ENCODE measurements at places on chromosomes 1 and 21. TPM values are rescaled to one million over a fixed set of nuclear protein-coding genes. Genes with fewer than 3 reads are reported as not detected.

IVL gene
- polyA plus RNA-seq: not detected

TPTE gene
- not detected for polyA plus RNA-seq

FAM151A gene
- 0.34 TPM for polyA plus RNA-seq

FMO3 gene
- 0.19 TPM for polyA plus RNA-seq

C4BPB gene
- polyA plus RNA-seq: 0.18 TPM

OR2T35 gene
- not detected for polyA plus RNA-seq

CELA3B gene
- not detected for polyA plus RNA-seq

MAGOH gene
- 41.6 TPM for polyA plus RNA-seq

- DNase-seq: no peak
Measured at GRCh38 chr1:193868425-193868824, 682.0 kb upstream of the B3GALT2 start.

- DNase-seq: no peak
Measured at GRCh38 chr1:58735586-58735985, 35.7 kb upstream of the MYSM1 start.

GRCh38 chr1:232329103-232329813 lies 300.7 kb downstream of the SIPA1L2 start:
- DNase-seq: no peak

GRCh38 chr1:29758781-29759499 lies 522.6 kb downstream of the PTPRU start:
- DNase-seq: no peak

- DNase-seq: no peak
Measured at GRCh38 chr1:154951901-154952657, 3.8 kb downstream of the PBXIP1 start.

GRCh38 chr21:44854391-44854663 lies 19.2 kb downstream of the PTTG1IP start:
- DNase-seq: no peak

- DNase-seq: peak; percentile 17
Measured at GRCh38 chr1:22105611-22106207, 37.2 kb downstream of the WNT4 start.

- DNase-seq: no peak
Measured at GRCh38 chr1:213876531-213876930, 111.2 kb upstream of the PROX1 start.

DNA sequence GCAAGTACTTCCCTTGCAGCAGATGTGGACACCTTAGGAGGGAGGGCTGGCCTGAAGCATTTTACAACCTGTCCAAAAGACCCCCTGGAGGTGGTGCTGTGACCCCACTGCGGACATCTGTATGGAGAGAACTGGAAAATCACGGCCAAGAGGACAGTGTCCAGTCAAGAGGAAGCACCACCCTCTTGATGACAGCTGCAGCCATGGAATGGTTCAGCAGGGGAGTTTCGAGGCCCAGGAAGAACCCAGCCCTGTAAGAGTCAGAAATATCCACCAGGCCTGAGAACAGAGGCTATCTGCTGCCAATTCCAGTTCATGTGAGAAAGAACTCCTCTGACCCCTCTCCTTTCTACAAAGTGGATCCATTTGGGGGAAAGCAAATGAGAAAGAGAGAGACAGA lies 126.8 kb downstream of the PLXNA2 start:
- DNase-seq: no peak

DNA sequence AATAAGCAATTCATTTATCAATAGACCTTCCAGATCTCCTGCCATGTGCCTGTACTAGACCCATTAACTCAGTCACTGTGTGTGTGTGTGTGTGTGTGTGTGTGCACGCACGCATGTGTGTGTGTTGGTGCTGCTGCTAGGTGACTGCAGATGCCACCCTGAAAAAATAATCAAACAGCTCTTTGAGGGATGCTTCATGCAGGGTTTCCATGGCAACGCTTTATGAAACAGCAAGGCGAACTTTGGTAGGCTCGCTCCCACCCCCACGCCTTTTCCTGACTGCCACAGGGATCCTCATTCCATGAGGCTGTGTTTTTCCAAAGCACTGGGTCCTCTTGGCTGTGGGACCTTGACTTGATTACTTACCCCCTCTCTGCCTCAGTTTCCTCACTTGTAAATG lies 94.0 kb downstream of the HMGB4 start:
- no peak for DNase-seq

GRCh38 chr1:222329493-222330045 lies 218.3 kb downstream of the HHIPL2 start:
- DNase-seq: no peak

- DNase-seq: no peak
Measured at GRCh38 chr1:6181347-6181770, 1.2 kb upstream of the CHD5 start.

DNA sequence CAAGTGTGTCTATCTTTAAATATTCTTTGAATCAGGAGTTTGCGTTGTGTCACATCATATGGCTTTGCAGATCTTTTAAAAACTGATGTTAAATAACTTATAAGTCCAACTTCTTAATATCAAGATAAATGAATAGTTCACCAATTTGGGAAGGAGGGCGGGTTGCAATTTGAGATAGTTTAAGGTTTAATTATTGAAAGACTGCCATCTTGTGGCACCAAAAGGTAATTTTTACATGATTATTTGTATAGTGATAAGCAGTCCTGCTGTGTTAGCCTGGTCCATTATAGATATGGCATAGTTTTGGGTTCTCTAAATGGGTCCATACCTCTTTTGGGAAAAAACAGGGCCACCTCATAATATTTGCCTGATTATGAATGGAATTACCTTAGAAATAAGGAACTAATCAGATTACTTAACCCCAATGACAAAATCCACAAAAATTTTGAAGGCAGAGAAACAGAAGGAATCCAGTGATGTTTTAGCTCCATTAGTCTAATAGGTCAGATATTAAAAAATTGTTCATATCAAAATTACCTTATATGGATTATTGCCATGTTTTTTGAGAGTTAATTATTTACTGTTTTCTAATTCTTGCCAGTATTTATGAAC lies 64.3 kb downstream of the PRKAA2 start:
- DNase-seq: peak; percentile 43

DNA sequence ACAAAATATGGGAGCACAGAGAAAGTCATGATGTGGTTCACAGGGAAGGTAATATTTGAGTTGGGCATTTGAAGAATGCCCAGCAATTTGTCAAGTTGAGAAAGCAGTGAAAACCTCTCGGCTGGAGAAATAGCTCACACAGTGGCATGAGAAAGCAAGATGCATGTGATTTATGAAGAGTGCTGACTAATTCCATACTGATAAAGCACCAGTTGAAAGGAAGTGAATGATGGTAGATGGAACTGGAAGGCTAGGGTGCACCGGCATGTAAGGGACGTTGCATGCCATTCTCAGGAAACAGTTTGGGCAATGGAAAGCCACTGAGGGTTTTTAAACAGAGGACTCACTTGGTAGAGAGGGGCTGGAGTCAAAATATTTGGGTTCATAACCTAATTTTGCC lies 53.5 kb upstream of the MTF2 start:
- DNase-seq: no peak

DNA sequence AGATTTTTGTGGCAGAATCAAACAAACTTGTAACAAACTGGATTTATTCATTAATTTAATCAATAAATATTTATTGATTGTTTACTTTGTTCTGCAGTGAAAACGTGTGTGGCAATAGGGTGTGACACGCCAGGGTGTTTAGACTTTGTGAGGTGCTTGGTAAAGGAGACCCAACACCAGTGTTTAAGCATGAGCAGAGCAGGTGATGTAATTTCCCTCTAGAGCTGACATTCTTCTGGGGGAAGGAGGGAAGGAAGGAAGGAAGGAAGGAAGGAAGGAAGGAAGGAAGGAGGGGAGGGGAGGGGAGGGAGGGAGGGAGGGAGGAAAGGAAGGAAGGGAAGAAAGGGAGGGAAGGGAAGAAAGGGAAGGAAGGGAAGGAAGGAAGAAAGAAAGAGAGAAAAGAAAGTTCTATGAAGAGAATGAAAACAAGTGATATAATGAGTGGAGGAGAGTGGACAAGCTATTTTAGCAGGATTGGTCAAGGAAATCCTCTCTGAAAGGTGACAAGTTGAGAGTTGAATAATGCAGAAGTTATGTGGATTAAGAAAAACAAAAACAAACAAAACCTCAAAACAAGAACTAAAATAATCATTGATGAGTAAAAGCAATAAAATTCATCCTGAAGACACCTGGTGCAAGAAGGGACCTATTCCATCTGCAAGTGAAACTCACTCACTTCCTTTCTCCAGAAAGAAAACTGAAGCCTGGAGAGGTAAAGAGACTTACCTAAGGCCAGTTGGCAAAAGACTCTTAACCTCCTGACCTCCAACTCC lies 60.8 kb downstream of the TSEN15 start:
- DNase-seq: no peak

DNA sequence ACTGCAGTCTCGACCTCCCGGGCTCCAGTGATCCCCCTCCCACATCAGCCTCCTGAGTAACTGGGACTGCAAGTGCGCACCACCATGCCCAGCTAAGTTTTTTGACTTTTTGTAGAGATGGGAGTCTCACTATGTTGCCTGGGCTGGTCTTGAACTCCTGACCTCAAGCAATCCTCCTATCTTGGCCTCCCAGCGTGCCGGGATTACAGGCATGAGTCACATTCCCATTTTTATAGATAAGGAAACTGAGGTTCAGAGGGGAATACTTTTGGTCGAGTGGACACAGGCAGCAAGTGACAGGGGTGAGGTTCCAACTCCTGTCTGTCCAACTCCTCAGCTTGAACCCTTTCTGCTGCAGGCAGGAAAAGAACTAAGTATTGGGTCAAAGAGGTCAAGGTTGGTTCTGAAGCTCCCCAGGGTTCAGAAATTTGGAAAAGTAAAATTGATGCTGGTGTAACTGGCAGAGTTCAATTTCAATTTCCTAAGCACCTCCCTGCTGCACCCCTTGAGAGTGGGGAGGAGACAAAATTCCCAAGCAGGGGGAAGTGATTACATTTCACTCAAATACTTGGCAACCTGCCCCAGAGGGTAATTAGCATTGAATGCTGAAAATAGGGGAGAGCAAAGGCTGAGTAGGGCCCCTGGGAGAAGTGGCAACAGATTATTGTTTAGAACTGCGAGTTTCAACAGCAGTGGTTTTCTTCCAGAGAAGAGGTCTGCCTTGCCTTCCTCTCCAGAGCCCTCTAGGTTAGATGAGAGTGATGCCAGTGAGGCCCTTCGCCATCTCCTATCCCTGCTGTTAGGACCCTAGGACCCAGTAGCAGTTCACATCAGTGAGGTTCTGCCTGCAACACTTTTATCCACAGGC lies 17.5 kb upstream of the ALPL start:
- no peak for DNase-seq

GRCh38 chr1:10980094-10980577 lies 32.3 kb upstream of the TARDBP start:
- no peak for DNase-seq

GRCh38 chr1:226814751-226815537 lies 55.5 kb upstream of the PSEN2 start:
- DNase-seq: no peak

DNA sequence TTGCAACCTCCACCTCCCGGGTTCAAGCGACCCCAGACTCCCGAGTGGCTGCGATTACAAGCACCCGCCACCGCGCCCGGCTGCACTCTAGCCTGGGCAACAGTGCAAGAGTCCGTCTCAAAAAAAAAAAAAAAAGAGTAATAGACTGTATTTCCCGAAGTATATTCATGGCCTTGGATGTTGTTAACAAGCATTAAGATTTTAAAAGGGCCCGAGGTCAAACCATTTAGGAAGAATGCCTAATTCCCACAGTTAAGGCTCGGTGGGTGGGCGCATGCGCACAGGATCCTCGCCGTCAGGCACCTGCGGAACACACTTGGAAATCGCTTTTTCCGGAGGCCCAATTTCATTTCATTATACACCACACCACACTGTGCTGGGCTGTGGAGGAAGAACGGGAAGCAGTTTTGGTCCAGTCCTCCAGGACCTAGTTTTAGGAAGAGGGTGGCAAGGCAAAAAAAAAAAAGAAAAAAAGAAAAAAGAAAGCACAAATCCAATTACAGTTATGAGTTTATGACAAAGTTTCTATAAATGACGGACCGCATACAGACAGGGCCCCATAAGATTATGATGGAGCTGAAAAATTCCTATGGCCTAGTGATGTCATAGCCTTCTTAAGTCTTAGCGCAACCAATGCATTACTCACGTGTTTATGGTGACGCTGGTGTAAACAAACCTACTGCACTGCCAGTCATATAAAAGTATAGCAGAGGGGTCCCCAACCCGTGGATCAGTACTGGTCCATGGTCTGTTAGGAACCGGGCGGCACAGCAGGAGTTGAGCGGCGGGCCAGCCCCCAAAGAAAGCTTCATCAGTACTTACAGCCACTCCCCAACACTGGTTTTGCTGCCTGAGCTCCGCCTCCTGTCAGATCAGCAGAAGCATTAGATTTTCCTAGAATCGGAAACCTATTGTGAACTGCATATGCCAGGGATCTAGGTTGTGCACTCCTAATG lies 38.2 kb downstream of the H3-3A start:
- DNase-seq: no peak

All from forelimb muscle (tissue), 1 donor.